Activated CD8-positive, alpha-beta T cell treated with anti-CD3 and anti-CD28 coated beads for 36 hours (primary cell): ENCODE measurements at places on chromosomes 1 and 21. TPM values are rescaled to one million over a fixed set of nuclear protein-coding genes. Genes with fewer than 3 reads are reported as not detected.

COQ8A gene
- total RNA-seq, result 25.3 TPM

DNA sequence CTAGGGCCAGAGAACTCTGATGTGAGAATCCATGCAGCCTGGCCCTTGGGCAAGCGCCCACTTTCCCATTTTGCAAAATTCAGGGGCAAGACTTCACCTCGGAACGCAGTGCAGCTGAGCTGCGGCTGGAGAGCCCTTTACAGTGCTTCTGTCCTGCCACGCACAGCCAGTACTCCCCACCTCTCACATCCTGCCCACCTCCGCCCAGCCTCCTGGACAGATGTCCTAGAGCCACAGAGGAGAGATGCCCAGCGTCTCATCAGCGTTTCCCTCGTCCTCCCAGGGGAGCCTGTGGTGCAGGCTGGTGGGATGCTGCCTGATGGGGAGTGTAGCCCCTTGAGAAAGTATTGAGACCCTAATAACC is 29.6 kb downstream of the RUNX3 start:
- H3K4me3 ChIP-seq, result peak overlapping the region; percentile 1
- no peak for DNase-seq
- peaks cover 41% of the 10 kb centered on the region for H3K4me1 ChIP-seq
- peak overlapping the region; percentile 68 for H3K27ac ChIP-seq
- no peaks in the 10 kb centered on the region for H3K27me3 ChIP-seq

- H3K27me3 ChIP-seq, result peaks cover 7% of the 10 kb centered on the region
- H3K4me1 ChIP-seq, result no peaks in the 10 kb centered on the region
- H3K27ac ChIP-seq, result no peak overlapping the region
Measured at GRCh38 chr1:96559707-96560596, 161.6 kb upstream of the PTBP2 start.

DNA sequence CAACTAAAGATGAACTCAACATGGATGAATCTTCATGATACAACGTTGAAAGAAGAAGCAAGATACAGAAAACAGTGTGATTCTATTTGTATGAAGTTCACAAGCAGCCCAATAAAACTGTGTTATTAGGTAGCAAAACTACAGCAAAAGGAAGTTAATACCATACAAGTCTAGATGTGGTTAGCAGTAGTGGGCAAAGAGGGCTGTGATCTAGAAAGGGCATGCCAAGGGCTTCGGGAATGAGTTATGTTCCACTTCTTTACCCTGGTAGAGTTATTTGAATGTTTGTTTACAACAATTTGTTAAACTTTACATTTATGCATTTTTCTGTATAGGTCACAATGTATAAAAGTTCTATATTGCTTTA is 9.2 kb downstream of the TNFRSF9 start:
- peaks cover 77% of the 10 kb centered on the region for H3K4me1 ChIP-seq
- H3K4me3 ChIP-seq, result peak overlapping the region; percentile 55
- peaks cover 94% of the 10 kb centered on the region for H3K36me3 ChIP-seq
- DNase-seq, result no peak
- H3K27me3 ChIP-seq, result no peaks in the 10 kb centered on the region
